AG04450 (cell line): ENCODE measurements at places on chromosomes 13 and 19. TPM values are rescaled to one million over a fixed set of nuclear protein-coding genes. Genes with fewer than 3 reads are reported as not detected.

OLFM4 gene
- polyA plus RNA-seq, result not detected in 2 replicates

ZFP82 gene
- polyA plus RNA-seq, result 4.6 and 6.2 TPM in 2 replicates

SYCN gene
- not detected in 2 replicates for polyA plus RNA-seq

CCDC8 gene
- 9.2 and 10.5 TPM in 2 replicates for polyA plus RNA-seq

TBXA2R gene
- polyA plus RNA-seq, result 0.84 and 0.99 TPM in 2 replicates

HAUS5 gene
- polyA plus RNA-seq, result 1.9 and 2.3 TPM in 2 replicates

CD209 gene
- polyA plus RNA-seq, result not detected in 2 replicates

ZNF578 gene
- 4.3 TPM in 2 replicates for polyA plus RNA-seq

CEACAM4 gene
- polyA plus RNA-seq, result not detected in 2 replicates

CD37 gene
- polyA plus RNA-seq, result not detected in 2 replicates

CACNA1A gene
- polyA plus RNA-seq, result 12.2 and 14.4 TPM in 2 replicates

CLIP3 gene
- polyA plus RNA-seq, result 18.1 and 29.4 TPM in 2 replicates

GMIP gene
- polyA plus RNA-seq, result 3.1 and 3.8 TPM in 2 replicates

GPR4 gene
- not detected in 2 replicates for polyA plus RNA-seq

CEACAM16 gene
- not detected in 2 replicates for polyA plus RNA-seq

PTGER1 gene
- polyA plus RNA-seq, result 0.72 and 1.0 TPM in 2 replicates

FUT2 gene
- polyA plus RNA-seq, result not detected in 2 replicates

DPF1 gene
- 1.4 and 1.6 TPM in 2 replicates for polyA plus RNA-seq

DEDD2 gene
- 11.8 and 13.8 TPM in 2 replicates for polyA plus RNA-seq

ZNF536 gene
- not detected in 2 replicates for polyA plus RNA-seq
